ENCODE measurements at places on chromosomes 5 and 9. TPM values are rescaled to one million over a fixed set of nuclear protein-coding genes. Genes with fewer than 3 reads are reported as not detected.

- H3K27me3 ChIP-seq: peaks cover 5% of the 10 kb centered on the region
- H3K4me3 ChIP-seq: no peak overlapping the region
- H3K36me3 ChIP-seq: no peaks in the 10 kb centered on the region
- H3K4me1 ChIP-seq: no peaks in the 10 kb centered on the region
- DNase-seq: no peak
Observed at GRCh38 chr5:169746147-169746694, 109.1 kb downstream of the DOCK2 start.

DNA sequence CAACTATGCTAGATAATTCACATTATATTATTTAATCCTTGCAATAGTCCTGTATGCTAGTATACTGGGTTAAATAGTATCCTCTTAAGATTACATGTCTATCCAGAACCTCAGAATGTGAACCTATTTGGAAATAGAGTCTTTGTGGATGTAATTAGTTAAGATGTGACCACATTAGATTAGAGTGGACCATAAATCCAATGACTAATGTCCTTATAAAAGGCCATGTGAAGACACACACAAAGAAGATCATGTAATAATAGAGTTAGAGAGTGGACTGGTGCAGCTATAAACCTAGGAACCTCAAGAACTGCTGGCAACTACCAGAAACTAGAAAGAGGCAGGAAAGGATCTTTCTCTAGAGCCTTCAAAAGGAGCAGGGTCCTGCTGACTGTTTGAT is 263.6 kb upstream of the PTGER4 start:
- no peak for DNase-seq
- peaks cover 3% of the 10 kb centered on the region for H3K4me1 ChIP-seq
- no peak overlapping the region for H3K27ac ChIP-seq

SV2C gene
- total RNA-seq: 0.15 TPM

DNA sequence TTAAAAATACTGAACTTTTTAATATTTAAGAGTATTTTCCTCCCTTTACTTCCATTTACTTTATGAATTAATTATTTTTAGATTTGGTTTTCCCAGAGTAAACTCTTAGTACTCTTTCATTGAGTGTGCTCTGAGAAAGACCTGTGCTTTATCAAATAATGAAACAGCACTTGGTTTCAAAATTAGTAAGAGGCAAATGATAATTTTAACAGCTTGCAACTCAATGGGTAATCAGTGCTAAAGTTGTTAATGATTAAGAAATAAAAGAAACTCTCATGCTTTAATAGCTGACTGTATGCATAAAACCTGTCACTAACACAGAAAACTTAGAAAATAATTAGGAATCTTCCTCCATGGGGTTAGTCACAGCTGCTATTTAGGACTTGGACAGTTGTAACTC is 244.4 kb downstream of the RFX3 start:
- no peaks in the 10 kb centered on the region for H3K36me3 ChIP-seq
- no peak overlapping the region for H3K27ac ChIP-seq
- H3K27me3 ChIP-seq: peaks cover 5% of the 10 kb centered on the region
- DNase-seq: no peak
- H3K4me1 ChIP-seq: peaks cover 3% of the 10 kb centered on the region

DNA sequence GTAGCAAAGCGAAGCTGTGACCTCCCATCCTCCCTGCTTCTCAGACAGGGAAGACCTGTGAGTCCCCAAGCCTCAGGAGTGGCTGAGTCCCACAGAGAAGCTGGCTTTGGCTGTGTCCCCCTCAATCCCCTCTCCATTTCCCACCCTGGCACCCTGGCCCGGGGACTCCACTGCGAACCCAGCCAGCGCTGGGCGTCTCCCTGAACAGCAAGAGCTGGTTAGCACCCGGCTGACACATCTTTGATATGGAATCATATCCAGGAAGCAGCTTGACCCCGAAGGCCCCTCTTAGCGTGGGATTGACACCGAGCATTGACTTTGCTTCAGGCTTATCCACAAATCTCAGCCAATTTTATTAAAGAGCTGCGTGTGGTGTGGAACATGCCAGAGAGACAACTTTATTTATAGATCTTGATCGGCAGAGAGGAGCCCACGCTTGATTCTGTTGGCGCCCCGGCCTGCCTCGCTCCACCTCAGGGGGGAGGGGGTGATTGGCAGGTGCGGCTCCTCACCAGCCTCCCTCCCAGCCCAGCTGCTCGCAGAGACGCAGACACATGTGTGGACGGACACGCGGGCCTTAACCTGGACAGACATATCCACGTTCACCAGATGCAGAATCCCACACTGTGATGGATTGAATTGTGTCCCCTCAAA is 120.7 kb upstream of the MVB12B start:
- peaks cover 12% of the 10 kb centered on the region for H3K4me1 ChIP-seq
- no peaks in the 10 kb centered on the region for H3K27me3 ChIP-seq
- H3K27ac ChIP-seq: no peak overlapping the region
- no peaks in the 10 kb centered on the region for H3K36me3 ChIP-seq
- no peak for DNase-seq
- H3K4me3 ChIP-seq: no peak overlapping the region

DNA sequence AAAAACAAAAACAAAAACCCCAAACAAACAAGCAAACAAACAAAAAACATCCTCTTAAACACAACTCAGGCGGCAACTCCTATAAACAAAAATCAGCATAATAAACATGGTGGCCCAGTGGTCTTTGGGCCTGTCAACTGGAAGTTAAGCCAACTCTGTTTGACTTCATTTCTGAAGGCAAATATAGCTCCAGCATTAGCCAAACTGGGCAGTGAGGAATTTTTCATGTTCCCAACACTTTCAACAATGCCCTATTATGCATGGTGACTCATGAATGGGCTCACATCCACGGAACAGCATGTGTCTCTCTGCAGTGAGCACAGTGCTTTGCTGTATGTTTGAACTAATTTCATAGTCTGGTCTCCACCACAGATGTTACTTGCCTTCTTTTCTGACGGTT is 143.9 kb upstream of the STC2 start:
- peaks cover 3% of the 10 kb centered on the region for H3K27me3 ChIP-seq
- no peak overlapping the region for H3K4me3 ChIP-seq
- no peaks in the 10 kb centered on the region for H3K36me3 ChIP-seq
- peaks cover 2% of the 10 kb centered on the region for H3K4me1 ChIP-seq
- no peak for DNase-seq
- H3K27ac ChIP-seq: no peak overlapping the region

SIGMAR1 gene
- 25.9 TPM for total RNA-seq

DNA sequence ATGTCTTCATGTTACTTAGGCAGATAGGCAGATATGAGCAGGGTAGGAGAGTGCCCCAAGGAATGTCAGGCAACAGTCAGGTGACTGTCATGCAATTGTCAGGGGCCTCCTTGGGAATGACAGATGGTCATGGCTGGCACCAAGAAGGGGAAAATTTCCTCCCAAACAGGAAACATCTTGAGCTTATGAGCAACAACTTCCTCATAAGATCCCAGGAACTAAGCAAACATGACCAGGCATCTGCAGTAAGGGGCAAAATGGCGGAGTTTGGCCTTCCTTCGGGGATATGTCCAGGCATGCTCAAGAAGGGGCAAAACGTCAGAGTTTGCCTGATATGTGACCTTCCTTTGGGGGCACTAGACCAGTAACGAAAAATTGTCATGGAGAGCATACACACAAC is 591.8 kb downstream of the PDE4D start:
- no peaks in the 10 kb centered on the region for H3K36me3 ChIP-seq
- H3K4me1 ChIP-seq: peaks cover 43% of the 10 kb centered on the region
- DNase-seq: no peak
- H3K27ac ChIP-seq: peak overlapping the region; percentile 82
- H3K4me3 ChIP-seq: peak overlapping the region; percentile 7

GRCh38 chr5:16866273-16866672 is 69.8 kb downstream of the MYO10 start:
- peaks cover 5% of the 10 kb centered on the region for H3K36me3 ChIP-seq
- DNase-seq: no peak
- H3K27me3 ChIP-seq: peaks cover 3% of the 10 kb centered on the region
- H3K27ac ChIP-seq: no peak overlapping the region
- H3K4me3 ChIP-seq: no peak overlapping the region
- H3K4me1 ChIP-seq: peaks cover 36% of the 10 kb centered on the region

DNA sequence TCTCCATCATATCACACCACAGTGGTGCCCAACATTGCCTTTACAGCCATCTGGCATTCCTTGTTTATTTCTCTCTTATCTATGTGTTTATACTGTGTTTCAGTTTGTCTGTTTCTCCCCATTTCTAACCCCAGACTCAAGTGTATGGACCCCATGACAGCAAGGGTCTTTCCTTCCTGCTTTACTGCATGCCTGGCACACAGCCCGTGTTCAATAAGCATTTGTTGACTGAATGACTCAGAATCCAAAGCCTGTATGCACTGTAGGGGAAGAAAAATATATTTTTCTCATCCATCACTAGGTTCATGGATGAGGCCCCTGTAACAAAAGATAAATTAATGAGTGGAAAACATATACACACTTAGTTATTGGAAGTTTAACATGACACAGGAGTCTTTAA is 190.8 kb upstream of the SEMA6A start:
- no peak overlapping the region for H3K4me3 ChIP-seq
- H3K4me1 ChIP-seq: peaks cover 14% of the 10 kb centered on the region
- no peaks in the 10 kb centered on the region for H3K27me3 ChIP-seq
- DNase-seq: no peak
- no peaks in the 10 kb centered on the region for H3K36me3 ChIP-seq
- no peak overlapping the region for H3K27ac ChIP-seq

DNA sequence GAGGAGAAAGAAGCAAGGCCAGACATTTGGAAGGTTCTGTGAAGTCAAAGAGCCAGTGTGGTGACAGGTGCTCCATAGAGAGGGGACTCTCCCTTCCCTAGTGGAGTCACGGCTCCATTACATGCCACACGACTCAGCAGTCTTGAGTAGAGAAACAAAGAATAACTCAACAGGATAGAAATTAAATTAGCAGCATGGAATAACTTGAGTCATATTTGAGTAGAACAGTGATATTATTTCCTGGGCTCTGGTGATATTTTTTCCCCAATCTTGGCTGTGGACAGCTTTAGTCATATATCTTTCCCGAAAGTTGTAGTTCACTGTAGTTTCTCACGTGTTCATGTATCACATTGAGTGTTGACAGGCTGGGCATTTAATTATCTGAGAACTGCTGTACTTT is 149.7 kb upstream of the EFNA5 start:
- H3K36me3 ChIP-seq: no peaks in the 10 kb centered on the region
- no peak overlapping the region for H3K27ac ChIP-seq
- no peak overlapping the region for H3K4me3 ChIP-seq
- no peak for DNase-seq
- H3K27me3 ChIP-seq: no peaks in the 10 kb centered on the region

- DNase-seq: no peak
- no peaks in the 10 kb centered on the region for H3K4me1 ChIP-seq
- H3K36me3 ChIP-seq: no peaks in the 10 kb centered on the region
- H3K4me3 ChIP-seq: no peak overlapping the region
Observed at GRCh38 chr9:118482306-118482705, 778.1 kb downstream of the TLR4 start.

DNA sequence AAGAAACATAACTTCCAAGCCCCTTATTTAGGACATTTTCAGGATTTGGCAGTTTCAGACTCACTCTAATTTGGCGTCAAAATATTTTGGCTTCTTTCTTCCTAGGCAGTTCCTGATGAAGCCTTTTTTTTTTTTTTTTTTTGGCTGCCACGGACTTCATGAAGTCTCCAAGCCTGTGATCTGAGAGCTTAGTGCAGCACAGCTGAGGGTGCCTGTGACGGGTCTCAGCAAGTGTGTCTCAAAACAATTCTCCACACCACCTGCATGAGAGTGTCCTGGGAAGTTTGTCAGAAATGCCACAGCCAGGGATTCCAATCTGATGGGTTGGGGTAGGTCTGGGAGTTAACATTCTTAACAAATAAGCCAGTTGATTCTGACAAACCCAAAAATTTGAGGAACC is 6.0 kb upstream of the ESM1 start:
- H3K36me3 ChIP-seq: no peaks in the 10 kb centered on the region
- H3K4me3 ChIP-seq: no peak overlapping the region
- H3K27me3 ChIP-seq: peaks cover 4% of the 10 kb centered on the region
- H3K4me1 ChIP-seq: peaks cover 21% of the 10 kb centered on the region
- H3K27ac ChIP-seq: no peak overlapping the region

LCN12 gene
- total RNA-seq: 1.5 TPM

FRMD3 gene
- 0.59 TPM for total RNA-seq

DNA sequence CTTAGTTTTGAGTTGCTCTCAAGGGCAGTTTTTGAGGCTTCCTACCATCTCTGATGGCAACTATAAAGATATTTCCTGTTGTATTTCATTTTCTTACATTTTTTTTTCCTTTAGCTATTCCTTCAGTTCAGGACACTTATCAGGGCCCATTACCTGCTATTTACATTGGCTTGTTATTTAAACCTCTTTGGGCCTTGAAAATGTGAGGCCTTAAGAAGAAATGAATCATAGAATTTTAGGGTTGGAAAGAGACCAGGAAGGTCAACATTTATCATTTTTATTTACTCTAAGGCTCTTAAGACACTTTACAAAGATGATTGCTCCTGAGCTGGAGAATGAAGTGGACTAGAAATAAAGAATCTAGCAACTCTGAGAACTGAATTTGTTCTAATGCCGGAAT is 335.2 kb downstream of the DTWD2 start:
- H3K36me3 ChIP-seq: peaks cover 5% of the 10 kb centered on the region
- peaks cover 16% of the 10 kb centered on the region for H3K4me1 ChIP-seq
- no peak overlapping the region for H3K4me3 ChIP-seq
- no peak overlapping the region for H3K27ac ChIP-seq
- DNase-seq: no peak
- H3K27me3 ChIP-seq: peaks cover 2% of the 10 kb centered on the region

EGFLAM gene
- 29.6 TPM for total RNA-seq

DNA sequence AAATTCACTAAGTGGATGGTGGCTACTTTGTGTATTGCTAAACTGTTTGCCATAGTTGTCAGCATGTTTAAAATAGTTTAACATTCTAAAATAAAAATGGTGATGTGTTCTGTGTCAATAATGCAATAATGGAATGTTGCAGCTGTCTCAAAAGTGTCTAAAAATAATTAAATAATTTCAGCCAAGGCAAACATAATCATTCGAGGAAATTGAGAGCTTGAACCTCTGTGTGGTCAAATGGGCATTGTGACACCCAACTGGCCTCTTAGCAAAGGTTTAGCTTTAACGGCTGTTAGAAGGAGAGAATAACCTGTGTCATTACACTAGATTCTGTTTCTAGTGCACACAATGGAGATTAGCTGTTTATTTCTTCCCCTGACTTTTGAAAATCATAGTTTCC is 278.5 kb downstream of the TMEM167A start:
- no peaks in the 10 kb centered on the region for H3K27me3 ChIP-seq
- DNase-seq: no peak
- peaks cover 6% of the 10 kb centered on the region for H3K4me1 ChIP-seq
- H3K4me3 ChIP-seq: no peak overlapping the region

GRCh38 chr9:129682381-129682780 is 16.9 kb downstream of the PRRX2 start:
- no peak overlapping the region for H3K27ac ChIP-seq
- no peak overlapping the region for H3K4me3 ChIP-seq
- no peak for DNase-seq
- peaks cover 4% of the 10 kb centered on the region for H3K27me3 ChIP-seq

SELENOP gene
- total RNA-seq: 68.9 TPM

DNA sequence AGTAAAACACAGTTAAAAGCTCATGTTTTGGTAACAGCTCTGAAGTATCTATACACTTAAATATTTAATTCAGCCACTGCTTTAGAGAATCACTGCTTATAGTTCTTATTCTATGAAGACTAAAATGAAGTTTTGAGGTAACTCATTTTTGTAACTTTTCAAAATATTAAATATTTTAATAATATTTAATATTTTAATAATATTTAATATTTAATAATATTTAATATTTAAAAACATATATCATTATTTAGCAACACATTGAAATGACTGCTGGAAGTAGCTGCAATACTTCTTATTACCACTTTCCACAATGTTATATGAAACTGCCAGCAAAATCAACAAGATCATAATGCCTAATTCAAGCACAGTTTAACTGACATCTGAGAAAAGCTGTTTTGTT is 18.7 kb upstream of the GCNT4 start:
- no peaks in the 10 kb centered on the region for H3K27me3 ChIP-seq
- no peak for DNase-seq
- H3K27ac ChIP-seq: no peak overlapping the region
- H3K4me1 ChIP-seq: no peaks in the 10 kb centered on the region
